ENCODE measurements at places on chromosomes 13 and 19.
A peak's percentile ranks its signal among the peaks of the same experiment; 100 is the strongest.

- no peak for DNase-seq
Measured at GRCh38 chr19:38880076-38880881, 2.2 kb upstream of the RINL start.

GRCh38 chr19:56105090-56105701, 15.9 kb downstream of the ZNF787 start:
- DNase-seq, result peak; percentile 35

DNA sequence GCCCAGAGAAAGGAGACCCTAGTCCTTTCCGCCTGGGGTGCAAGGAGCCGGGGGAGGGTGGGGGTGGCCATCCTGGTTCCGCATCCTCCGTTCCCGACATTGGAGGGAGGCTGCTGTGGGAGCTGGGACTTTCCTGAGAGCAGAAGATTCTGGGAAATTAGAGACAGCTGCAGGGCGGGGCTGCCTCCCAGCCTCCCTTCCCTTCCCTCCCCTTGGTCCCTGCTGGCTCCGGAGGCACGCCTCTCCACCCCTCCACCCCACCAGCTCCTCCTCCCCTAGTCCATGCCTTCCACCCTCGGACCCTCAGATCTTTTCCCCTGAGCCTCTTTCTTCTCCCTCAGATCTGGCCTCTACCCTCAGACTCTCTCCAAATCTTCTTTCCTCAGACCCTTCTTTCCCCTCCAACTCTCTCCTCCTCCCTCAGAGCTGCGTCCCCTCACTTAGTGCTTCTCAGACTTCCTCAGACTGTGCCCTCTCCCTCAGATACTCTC, 3.1 kb upstream of the BCL3 start:
- no peak for DNase-seq

- no peak for DNase-seq
Measured at GRCh38 chr13:98143157-98143553, 261 bp downstream of the FARP1 start.

GRCh38 chr19:6714749-6715555, 5.5 kb downstream of the C3 start:
- no peak for DNase-seq

DNA sequence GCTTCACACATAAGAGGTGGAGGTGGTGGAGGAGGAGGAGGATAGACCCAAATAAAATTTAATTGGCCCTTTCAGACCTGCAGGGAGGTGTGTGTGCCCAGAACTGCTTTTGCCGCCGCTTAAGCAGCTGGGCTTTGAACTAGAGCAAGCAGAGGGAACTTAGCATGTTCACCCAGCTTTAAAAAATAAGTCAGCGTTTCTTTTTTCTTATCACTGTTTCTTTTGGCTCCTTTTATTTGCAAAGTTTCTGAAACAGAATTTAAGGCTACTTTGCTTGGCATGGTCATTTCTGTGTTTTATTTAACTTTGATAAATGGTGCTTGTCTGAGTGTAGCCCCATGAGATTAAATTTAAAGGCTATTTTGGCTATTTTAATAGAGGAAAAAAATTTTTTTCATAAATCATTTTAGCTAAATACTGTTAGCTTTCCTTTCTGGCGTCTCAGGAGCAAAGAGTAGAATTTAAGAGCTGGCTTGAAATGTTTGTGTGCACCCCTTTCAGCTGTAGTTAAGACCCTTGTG, 43.3 kb upstream of the RNF113B start:
- DNase-seq, result no peak

Measured in T-helper 17 cell (primary cell).